Progenitor cell of endocrine pancreas (in vitro differentiated cells): ENCODE measurements at places on chromosomes 1 and 21. TPM values are rescaled to one million over a fixed set of nuclear protein-coding genes. Genes with fewer than 3 reads are reported as not detected.

DNA sequence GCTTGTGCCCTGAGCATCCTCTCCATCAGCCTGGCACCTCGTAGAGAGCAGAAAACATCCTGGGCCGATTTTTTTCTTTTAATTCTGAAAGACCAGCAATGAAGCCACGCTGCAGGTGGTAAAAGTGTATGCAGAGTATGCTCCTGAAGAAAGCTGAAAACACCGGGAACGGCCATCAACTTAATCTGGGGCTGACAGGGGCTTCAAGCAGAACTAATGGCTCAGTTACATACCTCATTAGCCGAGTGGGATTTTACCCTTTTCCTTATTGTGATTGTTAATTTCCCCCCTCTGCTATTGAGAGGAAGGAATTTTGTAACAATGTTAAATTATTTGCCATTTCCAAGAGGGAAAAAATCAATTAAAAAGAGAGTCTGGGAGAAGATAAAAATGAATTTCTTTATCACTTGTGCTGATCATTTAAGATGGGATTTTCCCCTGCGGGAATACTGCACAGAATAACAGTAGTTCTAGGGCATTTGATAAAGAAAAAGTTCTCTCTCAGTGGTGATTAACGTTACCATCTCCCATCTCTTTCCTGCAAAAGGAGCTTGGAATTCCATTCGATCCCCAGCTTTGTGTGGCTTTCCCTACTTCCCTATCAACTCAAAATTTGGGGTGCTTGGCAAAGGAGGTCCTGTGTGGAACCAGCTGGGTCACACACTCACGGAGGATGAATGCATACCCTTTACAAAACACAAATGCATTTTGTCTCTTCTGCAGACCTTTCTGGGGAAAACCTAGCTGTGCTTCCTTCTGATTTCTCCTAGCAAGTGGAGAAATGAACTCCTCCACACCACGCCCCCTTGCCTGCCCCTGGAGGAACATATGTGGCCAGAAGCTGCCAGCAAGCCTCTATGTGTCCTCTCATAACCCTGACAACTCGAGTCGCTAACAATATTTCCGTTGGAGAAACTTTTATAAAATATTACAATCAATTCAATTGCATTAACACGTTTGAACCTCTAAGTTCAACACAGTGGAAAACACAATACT is 70.9 kb downstream of the RRAGC start:
- DNase-seq, result no peak
- no peak overlapping the region for H3K4me3 ChIP-seq
- no peak overlapping the region for H3K27ac ChIP-seq
- peaks cover 45% of the 10 kb centered on the region for H3K27me3 ChIP-seq
- no peaks in the 10 kb centered on the region for H3K36me3 ChIP-seq

GRCh38 chr1:184072376-184072775 is 20.8 kb downstream of the TSEN15 start:
- DNase-seq, result no peak
- H3K4me1 ChIP-seq, result no peaks in the 10 kb centered on the region
- H3K27me3 ChIP-seq, result no peaks in the 10 kb centered on the region

DNA sequence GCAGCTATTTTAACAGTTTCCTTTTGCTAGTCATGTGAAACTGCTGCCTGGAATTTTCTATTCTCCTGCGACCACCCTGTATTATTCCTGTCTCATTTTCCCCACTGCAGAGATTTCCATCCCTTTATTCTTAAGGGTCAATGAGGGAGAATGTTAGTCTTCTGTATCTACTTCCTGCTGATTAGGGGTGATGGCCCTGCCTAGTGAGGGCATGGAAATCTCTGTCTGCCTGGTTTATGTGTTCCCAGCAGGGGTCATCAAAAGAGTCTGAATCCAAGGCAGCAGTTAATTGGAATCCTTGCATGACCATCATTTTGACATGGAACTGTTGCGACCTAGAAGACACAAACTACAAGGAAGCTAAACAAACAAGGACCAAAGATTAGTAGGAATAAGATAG is 325.2 kb downstream of the PLPP3 start:
- no peaks in the 10 kb centered on the region for H3K36me3 ChIP-seq
- H3K27me3 ChIP-seq, result no peaks in the 10 kb centered on the region
- no peak for DNase-seq
- H3K4me1 ChIP-seq, result peaks cover 2% of the 10 kb centered on the region

DNA sequence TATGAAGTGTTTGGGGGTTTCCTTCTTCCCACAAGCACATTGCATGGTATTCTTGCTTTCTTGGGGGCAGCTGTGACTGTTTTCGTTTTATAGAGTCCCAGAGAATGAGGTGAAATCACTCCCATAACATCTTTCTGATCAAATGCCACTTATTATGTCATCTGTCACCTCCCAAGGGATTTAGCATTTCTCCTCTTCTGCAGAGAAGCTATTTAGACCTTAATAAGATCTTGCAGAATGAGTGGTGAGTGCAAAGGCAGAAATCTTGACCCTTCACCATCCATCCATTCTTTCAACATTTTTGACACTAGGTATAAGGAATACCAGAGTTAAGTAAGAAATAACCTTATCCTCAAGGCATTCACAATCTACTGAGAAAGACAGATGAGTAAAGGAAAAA is 318.6 kb upstream of the POU3F1 start:
- DNase-seq, result no peak
- H3K4me3 ChIP-seq, result no peak overlapping the region
- peaks cover 12% of the 10 kb centered on the region for H3K27me3 ChIP-seq
- no peaks in the 10 kb centered on the region for H3K36me3 ChIP-seq
- H3K27ac ChIP-seq, result no peak overlapping the region
- H3K4me1 ChIP-seq, result no peaks in the 10 kb centered on the region

DNA sequence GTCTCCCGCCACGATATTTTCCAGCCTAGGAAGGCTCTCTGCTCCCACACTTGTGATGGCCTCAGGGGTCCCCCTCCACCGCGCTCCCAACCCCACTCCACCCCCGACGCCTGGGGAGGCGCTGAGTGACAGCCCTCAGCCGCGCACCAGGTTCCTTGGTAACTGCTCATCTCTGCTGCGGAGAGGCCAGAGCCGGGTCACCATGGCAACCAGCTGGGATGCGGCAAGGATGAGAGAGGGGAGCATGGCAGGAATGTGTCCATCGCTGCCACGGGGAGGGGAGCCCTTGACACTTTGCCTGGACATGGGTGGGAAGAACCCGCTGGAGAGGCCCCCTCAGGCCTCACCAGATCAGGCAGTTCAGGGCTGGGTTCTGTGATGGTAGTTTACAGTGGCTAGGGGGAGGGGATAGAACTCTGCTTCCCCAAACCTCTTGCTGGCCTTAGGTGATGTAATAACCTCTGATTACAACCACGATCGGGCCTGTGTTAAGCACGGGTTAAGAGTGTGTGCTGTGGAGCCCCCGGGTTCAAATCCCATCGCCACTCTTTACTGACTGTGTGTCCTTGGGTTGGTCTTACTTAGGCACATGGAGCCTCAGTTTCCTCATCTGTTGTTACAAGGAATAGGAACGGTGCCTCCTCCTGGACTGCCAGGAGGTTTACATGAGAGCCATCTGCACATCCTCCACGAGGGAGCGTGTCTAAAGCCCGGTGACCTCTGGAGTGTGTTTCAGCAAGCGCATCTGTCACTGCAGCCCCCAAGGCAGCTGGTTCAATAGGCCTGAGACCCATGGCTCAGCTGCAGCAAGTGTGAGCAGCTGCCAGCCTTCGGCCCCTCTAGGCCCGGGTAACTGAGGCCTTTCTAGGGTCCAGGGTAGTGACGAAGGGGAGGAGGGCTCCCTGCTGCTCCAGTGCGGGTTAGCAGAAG is 6.3 kb downstream of the KIF17 start:
- H3K27ac ChIP-seq, result no peak overlapping the region
- H3K4me1 ChIP-seq, result no peaks in the 10 kb centered on the region
- no peak overlapping the region for H3K4me3 ChIP-seq
- H3K36me3 ChIP-seq, result no peaks in the 10 kb centered on the region
- DNase-seq, result no peak
- H3K27me3 ChIP-seq, result peaks cover 5% of the 10 kb centered on the region

- H3K36me3 ChIP-seq, result peaks cover 3% of the 10 kb centered on the region
- H3K4me3 ChIP-seq, result no peak overlapping the region
- H3K27ac ChIP-seq, result no peak overlapping the region
- no peaks in the 10 kb centered on the region for H3K27me3 ChIP-seq
Measured at GRCh38 chr1:114238053-114238452, 84.4 kb upstream of the SYT6 start.

DNA sequence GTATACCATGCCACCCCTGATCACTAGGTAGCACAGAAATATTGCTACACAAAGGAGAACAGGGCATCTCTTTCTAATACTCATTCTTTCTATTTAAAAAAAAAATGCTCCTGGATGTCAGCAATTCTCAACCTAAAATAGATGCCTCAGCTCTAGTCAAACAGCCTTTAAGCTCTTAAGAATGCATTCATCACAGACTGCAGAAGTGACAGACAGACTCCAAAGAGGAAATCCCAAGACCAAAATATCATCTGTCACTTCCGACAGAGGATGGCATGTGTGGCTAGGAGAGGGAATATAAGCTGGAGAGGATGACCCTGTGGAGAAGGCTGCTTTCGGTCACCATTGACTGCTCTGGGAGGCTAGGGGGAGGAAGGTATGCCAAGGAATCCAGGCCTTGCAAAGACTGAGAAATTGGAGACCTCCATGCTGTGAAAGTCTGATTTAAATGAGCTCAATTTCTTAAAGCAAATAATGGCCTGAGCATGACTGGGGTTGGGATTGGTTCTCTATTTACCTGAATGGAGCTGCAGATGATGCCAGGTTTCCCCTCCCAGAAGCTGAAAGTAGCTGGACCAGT is 277.4 kb downstream of the BRINP2 start:
- H3K4me1 ChIP-seq, result peaks cover 2% of the 10 kb centered on the region
- peaks cover 6% of the 10 kb centered on the region for H3K27me3 ChIP-seq
- H3K36me3 ChIP-seq, result no peaks in the 10 kb centered on the region

Gene TSPEAR
- total RNA-seq, result not detected in 2 replicates

Gene PLA2G5
- total RNA-seq, result not detected in 2 replicates

Gene GJC2
- 1.7 and 2.1 TPM in 2 replicates for total RNA-seq

DNA sequence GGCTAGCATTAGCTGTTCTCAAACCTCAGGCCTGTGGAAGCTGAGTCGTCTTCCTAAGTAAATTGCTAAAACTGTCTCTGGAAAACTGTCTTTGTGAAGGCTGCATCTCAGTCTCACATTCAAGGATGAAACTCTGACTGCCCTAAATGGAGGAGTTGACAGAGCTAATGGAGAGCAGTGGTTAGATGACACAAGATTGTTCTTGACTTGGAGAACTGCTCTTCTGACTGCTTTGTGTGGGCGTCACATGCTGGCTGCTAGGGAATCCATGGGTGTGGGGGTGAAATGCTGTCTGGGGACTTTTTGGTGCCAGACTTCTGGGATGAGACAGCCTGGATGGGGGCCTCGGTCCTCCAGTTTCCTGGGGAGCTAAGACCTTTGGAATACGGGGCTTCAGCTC is 24.5 kb upstream of the TSPAN2 start:
- peaks cover 2% of the 10 kb centered on the region for H3K4me1 ChIP-seq
- no peak overlapping the region for H3K4me3 ChIP-seq
- H3K27ac ChIP-seq, result no peak overlapping the region
- H3K36me3 ChIP-seq, result no peaks in the 10 kb centered on the region
- DNase-seq, result no peak
